Tongue (tissue), 3 donors: ENCODE measurements at places on chromosomes 2 and 18. TPM values are rescaled to one million over a fixed set of nuclear protein-coding genes. Genes with fewer than 3 reads are reported as not detected.

Gene CNOT9
- 38.2 TPM for total RNA-seq

Gene ALLC
- not detected for total RNA-seq

Gene FAM161A
- 7.5 TPM for total RNA-seq

Gene LCT
- not detected for total RNA-seq

Gene BOLL
- total RNA-seq, result 2.8 TPM

Gene NAT8
- total RNA-seq, result not detected

Gene CDH2
- 6.5 TPM for total RNA-seq

Gene CNRIP1
- total RNA-seq, result 19.6 TPM

Gene CNTNAP5
- 1.7 TPM for total RNA-seq

Gene PRSS56
- total RNA-seq, result 0.82 TPM

Gene MRPS5
- total RNA-seq, result 55.6 TPM

Gene TRABD2A
- not detected for total RNA-seq

Gene SIX3
- not detected for total RNA-seq

Gene PLGLB2
- total RNA-seq, result 2.6 TPM

Gene PAX8
- total RNA-seq, result not detected

Gene CROCC2
- total RNA-seq, result not detected

Gene MIB1
- total RNA-seq, result 86.6 TPM

Gene KCNJ13
- not detected for total RNA-seq

Gene SERPINB5
- 25.3 TPM for total RNA-seq

Gene TMEM163
- total RNA-seq, result 0.72 TPM

Gene ALPP
- total RNA-seq, result not detected
